ENCODE measurements at places on chromosomes 11 and 22.

DNA sequence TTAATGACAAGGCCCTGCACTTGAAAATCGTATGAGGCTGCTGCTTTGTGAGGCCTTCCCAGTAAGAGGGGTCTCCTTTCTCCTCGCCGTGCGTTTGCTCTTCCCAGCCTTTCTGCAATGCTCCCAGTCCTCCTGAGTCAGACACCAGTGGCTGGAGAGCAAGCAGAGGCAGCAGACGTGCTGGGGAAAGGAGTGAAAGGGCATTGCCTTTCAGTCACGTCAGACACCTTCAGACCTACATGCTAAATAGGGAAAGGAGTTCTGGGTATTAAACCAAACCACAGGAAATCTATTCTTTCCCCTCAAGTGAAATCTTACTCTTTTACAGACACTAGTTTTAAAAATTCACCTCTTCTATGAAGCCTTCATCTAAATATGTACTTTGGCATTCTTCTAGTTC is 274.8 kb downstream of the NTM start:
- no peak for DNase-seq

GRCh38 chr11:71433648-71434450 is 14.3 kb downstream of the DHCR7 start:
- DNase-seq, result no peak

DNA sequence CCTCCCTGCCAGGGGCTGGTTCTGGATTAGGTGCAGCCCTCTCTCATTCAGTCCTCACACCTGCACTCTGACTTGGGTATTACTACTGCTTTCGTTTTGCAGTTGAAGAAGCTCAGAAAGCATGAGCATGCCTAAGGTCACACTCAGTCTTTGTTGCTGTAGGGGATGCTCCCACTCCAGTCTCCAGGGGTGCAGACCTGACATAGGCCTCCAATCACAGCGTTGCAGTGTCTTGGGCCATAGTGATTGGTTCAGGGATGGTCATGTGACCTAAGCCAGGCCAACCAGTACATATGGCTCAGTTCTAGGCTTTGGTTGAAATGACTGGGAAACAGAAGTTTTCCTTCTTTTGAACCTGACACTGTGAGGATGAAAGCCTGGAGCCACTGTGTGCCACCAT is 61.7 kb downstream of the FBXO7 start:
- DNase-seq, result no peak

DNA sequence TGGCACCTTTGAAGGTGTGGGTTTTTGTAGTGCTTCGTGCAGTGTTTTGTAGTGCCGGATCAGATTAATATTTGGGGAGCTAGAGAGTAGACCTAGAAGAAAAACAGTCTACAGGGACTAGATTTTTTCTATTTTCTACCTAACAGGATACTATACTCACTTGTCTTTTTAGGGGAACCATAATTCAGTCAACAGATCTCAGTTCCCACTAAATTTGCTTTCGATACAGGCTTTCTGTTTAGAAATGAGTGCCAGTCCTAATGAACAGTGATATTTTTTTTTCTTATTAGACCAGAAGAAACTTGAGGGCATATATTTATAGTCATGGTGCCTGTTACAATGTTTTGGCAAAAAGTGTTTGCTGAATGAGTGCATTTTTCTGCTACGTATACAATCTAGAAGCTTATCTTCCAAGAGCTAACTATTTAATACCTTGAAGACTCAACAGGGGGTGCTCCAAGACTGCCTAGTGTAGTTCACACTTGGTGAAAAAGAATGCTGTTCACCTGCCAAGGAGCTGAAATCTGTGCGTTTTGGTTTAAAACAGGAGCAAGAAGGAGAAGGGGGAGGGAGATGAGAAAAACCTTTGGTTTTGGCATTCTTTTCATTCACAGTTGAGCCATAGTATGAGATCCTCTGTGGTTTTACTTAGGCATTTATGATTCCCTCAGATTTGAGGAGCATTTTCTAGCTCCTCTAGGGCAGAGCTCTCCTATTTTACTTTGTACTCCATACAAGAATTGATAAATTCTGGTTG is 44.9 kb upstream of the VSTM5 start:
- peak; percentile 58 for DNase-seq

DNA sequence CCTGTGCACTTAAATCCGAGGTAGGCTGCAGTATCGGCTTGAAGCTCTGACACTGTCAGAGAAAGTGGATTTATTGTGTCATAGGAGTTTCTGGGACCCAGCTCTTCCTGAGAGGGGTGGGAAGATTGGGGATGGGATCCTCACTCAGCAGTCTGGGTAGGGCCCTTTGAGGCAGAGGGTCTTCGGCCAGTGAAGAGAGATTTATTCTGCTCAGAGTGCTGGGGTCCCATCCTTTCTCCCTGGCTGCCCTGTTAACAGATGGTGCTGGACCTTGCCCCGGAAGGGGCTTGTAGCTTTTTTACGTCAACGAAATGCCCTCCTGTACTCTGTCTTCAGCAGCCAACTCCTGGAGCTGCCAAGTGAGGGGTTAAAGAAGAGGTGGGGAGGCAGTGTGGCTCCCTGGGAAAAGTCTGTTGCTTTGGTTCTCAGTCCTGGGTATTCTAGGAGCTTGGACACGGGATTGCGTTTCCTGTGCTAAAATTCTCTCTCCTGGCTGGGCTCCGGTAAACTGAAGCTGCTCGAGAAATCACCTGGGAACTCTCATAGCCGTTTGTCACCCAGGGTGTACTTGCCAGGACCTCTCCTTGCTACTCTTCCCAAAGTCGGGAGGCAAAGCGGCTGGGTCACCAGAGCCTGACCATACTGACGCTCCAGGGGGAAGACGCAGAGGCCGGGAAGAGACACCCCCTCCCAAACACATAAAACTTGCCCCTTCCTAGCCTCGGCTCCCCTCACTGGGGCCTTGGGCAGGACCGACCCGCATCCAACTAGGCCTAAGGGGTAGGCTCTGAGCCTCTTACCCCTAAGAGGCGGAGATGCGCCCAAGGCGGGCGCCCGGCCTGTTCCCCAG is 806 bp upstream of the SMDT1 start:
- DNase-seq, result no peak

- peak; percentile 11 for DNase-seq
Measured at GRCh38 chr11:134915212-134915611, 503.2 kb upstream of the B3GAT1 start.

DNA sequence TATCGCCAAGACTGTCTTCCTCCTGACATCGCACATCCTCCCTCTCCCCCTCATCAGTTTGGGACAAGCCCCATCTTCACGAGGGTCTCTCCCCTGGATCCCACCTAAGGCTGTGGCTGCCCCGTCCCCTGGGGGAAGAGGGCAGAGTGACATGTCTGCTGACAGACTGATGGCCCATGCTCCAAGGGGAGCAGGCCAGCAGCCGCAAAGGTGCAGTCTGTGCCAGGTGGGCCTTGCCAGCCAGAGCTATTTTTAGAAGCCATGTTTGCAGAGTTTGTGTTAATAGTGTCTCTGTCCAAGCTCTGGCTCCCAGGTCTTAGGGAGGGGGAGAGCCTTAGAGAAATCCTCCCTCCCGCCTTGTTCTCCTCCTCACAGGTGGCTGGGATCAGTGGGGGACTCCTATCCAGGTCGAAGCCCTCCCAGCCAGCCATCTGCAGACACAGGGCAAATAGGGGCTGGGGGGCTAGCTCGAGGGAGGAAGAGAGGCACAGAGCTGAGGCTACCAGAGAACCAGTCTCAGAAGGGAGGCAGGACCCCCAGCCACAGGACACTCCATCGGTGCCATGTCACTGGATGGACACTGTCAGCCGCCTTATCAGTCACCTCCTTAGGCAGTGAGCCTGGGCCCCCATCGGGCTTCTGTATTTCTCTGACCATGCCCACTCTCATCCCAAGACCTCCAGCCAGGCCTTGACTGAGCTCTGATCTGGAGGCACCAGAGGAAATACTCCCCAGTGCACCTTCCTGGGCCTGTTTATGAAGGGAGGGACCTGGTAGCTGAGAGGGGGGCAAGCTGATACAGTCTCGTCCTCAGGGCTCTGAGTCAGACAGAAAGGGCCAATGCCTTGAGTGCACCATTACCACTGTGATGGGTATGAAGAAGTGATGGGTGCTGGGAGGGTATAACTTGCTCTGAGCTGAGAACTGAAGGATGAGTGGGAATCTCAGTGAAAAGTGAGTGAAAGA is 49.3 kb downstream of the CHRDL2 start:
- peak; percentile 13 for DNase-seq

GRCh38 chr11:121226415-121227263 is 65.9 kb upstream of the SC5D start:
- DNase-seq, result no peak

DNA sequence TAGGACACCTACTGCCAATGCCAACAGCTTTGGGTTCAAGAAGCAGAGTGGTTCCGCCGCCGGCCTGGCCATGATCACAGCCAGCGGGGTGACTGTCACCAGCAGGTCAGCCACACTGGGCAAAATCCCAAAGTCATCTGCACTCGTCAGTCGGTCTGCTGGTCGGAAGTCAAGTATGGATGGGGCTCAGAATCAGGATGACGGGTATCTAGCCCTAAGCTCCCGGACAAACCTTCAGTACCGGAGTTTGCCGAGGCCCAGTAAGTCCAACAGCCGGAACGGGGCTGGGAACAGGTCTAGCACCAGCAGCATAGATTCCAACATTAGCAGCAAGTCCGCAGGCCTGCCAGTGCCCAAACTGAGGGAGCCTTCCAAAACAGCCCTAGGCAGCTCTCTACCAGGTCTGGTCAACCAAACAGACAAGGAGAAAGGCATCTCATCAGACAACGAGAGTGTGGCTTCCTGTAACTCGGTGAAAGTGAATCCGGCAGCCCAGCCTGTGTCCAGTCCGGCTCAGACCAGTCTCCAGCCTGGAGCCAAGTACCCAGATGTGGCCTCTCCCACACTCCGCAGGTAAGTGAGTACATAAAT is 115.1 kb downstream of the DBX1 start:
- no peak for DNase-seq

GRCh38 chr22:47063606-47064005 is 301.2 kb downstream of the TBC1D22A start:
- no peak for DNase-seq

DNA sequence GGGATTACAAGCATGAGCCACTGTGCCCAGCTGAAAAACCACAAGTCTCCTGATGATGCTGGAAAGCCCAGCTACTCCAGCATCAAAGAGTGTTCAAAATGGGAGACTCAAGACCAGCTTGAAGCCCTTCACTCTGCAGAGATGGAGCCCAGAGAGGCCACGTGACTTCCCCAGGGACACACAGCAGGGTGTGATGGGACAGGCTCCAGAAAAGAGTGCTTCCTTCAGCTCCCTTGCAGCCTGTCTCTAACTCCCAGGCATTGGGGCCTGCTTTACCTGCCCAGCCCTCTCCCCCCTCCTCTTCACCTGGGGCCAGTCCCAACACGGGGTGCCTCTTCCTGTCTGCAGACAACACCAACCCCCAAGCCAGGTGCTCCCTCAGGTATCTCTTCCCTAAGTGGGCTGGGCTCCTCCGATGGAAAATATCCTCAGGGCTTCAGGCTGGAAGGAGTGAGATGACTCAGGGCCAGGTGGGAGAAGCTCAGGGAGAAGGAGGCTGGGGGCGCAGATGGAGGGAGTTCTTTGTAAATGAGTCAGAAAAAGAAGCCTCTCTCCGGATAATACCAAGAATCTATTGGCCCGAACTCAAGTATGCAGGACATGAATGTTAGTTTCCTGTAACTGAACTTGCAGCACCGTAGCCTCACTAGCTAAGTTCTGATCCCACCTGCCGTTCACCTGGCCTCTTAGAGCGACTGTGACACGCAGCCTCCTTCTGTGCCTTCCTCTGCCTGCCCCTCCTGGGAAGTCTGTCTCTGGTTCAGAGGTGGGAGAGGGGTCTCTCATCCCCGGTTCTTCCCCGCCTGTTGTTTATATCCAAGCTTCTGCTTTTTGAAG is 326.6 kb downstream of the MN1 start:
- DNase-seq, result peak; percentile 4

- DNase-seq, result peak; percentile 85
Measured at GRCh38 chr11:70854901-70855556, 397.3 kb downstream of the SHANK2 start.

- no peak for DNase-seq
Measured at GRCh38 chr11:68216171-68216938, 3.3 kb upstream of the KMT5B start.

GRCh38 chr22:26479043-26479791 is 4.4 kb downstream of the HPS4 start:
- no peak for DNase-seq

GRCh38 chr11:68441466-68442230 is 18.9 kb upstream of the PPP6R3 start:
- peak; percentile 88 for DNase-seq
